Right lung (tissue), 10 donors: ENCODE measurements at places on chromosomes 1 and 21. TPM values are rescaled to one million over a fixed set of nuclear protein-coding genes. Genes with fewer than 3 reads are reported as not detected.

DNA sequence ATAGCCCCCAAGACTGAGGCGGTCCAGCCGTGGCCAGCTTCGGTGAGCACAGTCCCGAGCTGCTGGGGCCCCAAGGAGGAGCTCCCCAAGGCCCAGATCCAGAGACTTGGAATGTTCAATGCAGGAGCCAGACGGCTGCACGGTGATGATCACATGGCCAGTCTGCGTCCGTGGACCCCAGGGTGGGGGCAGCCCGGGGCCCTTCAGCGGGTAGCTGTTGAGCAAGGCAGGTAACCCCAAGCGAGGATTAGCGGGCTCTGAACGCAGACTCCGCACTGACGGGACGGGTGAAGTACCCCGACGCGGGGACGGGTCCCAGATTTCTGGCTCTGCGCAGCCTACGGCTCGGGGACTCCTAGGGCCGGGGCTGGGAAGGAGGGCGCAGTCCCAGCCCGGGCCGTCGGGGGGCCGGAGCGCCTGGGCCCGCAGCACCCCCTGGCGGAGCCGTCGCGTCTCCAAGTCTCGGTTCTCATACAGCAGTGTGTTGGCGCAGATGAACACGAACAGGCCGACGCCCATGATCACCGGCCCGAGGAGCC lies 2.7 kb downstream of the TMEM200B start:
- peak; percentile 36 for DNase-seq

Gene TFF2
- polyA plus RNA-seq: not detected

- DNase-seq: no peak
These were observed 49.0 kb downstream of the LRRC53 start for GRCh38 chr1:74463333-74463988.

GRCh38 chr1:3564921-3565831 lies 46.1 kb downstream of the MEGF6 start:
- no peak for DNase-seq

DNA sequence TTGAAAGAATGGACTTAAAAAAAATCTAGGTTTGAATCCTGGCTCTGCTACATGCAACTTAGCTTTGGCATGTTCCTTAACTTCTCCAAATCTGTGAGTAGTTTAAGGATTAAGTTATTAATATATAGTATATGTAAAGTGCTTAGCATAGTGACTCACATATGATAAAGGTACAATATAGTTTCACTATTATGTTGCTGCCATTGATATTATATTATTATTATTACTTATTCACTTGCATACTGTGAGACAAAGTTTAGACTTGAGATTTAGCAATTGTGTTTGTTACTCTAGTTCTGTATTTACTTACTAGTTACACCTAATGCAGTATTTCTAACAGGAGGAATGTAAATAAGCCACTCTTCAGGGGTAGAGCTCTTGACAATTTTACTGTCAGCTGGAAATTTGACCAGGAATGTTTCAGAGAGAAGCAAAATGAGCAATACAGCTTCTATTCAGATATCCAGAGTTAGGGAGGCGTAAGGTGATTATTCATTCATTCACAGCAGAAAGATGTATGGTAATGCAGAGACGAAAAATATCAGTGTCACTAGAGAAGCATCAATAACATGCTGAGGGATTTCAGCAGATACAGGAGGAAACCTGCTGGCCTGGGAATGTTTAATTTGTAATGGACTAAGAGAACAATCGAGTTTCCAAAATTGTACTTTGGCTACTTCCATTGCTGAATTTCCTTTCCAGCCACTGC lies 25.5 kb downstream of the RGS7 start:
- no peak for DNase-seq

DNA sequence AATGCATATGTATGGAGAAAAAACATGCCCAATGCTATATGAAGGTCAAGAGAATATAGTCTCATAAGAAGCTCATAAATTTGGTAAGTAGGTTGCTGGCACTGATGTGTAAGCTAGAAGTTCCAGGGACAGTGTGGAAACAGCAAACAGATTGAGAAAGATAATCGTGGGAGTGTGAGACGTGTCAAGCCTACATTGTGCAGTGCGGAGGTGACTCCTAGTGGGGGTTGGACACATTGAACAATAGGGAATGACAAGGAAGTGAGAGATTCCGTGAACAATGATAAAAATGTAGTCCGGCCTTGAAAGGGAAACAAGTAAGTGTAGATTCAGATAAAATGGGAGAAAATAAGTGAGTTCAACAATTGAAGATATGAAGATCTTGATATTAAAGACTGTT lies 788.4 kb upstream of the PRMT6 start:
- DNase-seq: no peak

- DNase-seq: no peak
These were observed 909 bp upstream of the PAXBP1 start for GRCh38 chr21:32772281-32773047.

DNA sequence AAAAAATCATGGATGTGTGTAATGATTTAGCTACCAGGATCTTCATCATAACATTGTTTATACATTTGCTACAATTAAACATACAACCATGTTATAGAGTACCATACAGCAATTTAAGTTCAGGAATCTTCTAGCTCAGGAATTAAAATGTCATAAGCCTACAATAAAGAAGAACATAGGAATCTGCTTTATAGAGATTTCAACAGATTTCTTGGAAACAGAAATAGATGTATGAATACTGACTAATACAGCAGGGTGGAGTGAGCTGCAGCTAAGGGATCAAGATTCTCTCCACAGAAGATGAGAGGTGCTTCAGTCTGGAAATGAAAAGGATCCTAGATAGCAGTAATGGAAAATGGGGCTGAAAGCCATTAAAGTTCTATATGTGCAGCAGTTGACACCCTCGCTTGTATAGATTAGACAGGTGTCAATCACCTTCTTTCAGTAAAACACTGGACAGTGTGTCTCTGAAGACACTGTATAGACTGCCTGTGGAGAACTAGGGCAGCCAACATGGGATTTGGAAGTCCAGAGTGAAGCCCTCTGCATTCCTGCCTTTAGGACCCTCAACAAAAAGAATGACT lies 73.9 kb downstream of the DNTTIP2 start:
- no peak for DNase-seq

Gene FLG2
- polyA plus RNA-seq: 0.15 TPM

DNA sequence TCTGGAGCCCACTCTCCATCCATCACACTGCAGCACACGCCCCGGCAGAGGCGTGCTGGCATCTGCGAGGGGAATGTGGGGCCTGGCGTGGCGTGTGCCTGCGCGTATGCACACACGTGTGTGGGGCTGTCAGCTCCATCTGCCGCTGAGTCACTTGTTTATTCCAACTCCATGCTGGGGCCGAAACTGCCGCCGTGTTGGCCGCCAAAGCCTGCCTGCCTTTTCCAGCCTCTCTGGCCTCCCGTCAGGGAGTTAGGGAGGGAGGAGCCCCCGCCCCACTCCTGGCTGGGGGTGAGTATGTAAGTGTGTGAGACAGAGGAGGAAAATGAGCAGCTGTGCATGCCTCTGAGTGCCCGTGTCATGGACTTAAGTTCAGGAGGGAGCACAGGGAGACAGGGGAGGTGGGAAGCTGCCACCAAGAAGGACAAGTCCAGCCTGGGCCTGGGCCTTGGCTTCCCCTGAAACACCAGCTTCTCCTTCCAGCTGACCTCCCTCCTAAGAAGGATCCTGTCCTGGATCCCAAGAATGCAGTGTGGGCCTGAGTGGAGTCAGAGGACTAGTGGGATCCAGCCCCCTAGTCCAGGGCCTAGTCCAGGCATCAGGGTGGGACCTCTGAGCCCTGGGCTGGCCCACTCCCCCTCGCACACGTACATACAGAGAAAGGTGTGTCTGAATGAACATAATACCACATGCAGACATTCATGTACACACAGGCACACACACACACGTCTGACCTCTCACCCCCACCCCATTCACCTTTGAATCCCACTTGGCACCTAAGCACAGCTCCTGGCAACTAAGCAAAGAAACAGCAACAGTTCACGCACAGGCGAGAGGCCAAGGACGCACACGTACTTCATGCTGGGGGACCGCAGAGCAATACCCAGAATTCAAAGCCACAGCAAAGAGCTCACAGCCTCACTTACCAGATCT lies 24.7 kb downstream of the MEF2D start:
- DNase-seq: no peak

- no peak for DNase-seq
These were observed 153.8 kb upstream of the HMGB4 start for GRCh38 chr1:33709783-33710718.

DNA sequence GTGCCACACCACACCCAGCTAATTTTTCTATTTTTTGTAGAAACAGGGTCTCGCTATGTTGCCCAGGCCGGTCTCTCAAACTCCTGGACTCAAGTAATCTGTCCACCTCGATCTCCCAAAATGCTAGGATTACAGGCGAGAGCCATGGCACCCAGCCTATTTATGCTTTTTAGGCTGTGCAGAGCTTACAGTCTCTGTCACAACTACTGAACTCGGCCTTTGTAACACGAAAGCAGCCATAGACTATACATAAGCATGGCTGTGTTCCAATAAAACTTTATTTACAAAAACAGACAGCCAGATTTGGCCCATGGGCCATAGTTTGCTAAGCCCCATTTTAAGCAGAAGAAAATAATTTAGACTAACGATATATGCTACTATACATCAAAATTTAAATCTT lies 54.4 kb downstream of the NID1 start:
- DNase-seq: no peak

Gene LRRC71
- 3.3 TPM for polyA plus RNA-seq

GRCh38 chr1:44696789-44697345 lies 22.4 kb downstream of the ARMH1 start:
- DNase-seq: no peak

GRCh38 chr21:45996311-45997204 lies 15.0 kb downstream of the COL6A1 start:
- DNase-seq: no peak

- no peak for DNase-seq
These were observed 72.9 kb downstream of the UBR4 start for GRCh38 chr1:19137158-19137557.

GRCh38 chr1:206706806-206707366 lies 22.2 kb downstream of the MAPKAPK2 start:
- no peak for DNase-seq

- DNase-seq: no peak
These were observed 51.2 kb upstream of the STUM start for GRCh38 chr1:226497276-226497833.

DNA sequence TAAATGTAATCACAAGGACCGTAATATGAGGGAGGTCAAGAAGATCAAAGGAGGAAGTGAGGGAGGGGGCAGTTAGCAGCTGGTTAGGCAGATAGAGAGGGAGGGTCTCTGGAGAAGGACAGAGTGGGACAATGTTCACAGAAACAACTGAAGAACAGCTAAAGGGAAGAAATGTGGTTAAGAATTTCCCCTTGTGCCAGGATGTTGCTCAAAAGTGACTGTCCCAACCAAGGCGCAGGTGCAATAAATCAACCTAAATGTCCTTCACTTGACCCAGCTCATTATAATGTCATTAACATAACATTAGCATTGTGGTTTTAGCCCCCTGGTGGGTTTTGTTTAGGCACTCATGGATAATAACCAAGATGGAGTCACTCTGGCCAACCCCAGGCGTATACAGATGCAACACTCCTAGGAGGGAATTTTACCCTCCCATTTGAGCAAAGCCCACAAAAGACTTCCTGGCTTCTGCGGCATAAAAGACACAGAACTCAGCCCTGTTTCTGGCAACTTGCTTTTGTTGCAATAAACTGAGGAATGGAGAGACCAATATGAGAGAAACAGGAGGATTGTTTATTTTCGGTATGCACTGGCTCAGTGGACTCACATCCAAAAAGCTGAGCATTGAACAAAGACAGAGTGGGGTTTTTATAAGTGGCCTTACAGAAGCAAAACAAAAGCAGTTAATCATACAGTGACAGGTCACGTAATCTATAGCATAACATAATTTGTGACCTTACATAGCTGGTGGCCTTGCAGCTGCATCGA lies 7.3 kb upstream of the CA6 start:
- no peak for DNase-seq

Gene ZBTB8B
- 1.4 TPM for polyA plus RNA-seq

Gene CD52
- polyA plus RNA-seq: 5.7 TPM

- no peak for DNase-seq
These were observed 408.1 kb upstream of the ADGRL2 start for GRCh38 chr1:81392526-81393226.

DNA sequence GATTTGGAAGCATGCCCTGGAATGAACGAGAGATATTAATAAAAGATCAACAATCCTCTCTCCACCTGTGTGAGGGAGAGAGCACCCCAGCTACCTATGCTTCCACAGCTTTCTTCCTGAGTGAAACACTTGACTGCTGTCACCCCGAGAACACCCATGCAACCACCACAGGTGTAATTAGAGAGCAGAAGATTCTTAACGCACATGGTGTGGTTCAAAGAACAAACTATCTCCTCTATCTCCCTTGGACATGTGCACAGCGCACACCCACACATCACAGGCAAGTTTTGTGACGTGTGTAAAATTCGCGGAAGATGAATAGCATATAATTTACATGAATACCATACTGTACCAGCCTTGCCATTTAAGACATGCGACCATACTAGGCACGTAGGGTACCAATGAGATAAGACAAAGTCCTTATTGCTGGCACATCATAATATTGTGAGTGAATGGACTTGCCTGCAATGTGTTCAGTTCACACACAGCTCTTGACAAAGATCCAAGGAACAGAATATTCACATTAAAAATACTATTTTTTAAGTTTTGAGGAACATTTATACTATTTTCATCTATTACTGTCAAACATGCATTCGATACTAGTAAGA lies 11.6 kb downstream of the ERRFI1 start:
- no peak for DNase-seq

DNA sequence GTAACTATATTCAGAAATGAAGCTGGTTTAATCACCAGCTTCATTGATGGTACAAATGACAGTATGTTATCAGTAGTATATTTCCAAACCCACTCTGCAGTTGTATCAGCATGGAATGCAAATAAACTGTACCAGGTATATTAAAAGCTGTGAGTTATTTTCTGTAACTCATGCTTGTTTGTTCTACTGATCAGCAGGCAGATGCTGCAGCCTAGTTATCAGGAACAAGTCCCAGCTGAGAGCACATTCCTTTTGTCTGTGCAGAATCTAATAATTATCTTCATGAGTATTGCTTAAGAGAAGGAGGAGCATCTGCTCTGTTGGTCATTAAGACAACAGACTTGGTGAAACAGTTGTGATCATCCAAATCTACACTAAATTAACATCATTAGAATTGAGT lies 1331.1 kb downstream of the MRPL39 start:
- DNase-seq: no peak
